LNCaP clone FGC (cell line): ENCODE measurements at places on chromosomes 13 and 19.

DNA sequence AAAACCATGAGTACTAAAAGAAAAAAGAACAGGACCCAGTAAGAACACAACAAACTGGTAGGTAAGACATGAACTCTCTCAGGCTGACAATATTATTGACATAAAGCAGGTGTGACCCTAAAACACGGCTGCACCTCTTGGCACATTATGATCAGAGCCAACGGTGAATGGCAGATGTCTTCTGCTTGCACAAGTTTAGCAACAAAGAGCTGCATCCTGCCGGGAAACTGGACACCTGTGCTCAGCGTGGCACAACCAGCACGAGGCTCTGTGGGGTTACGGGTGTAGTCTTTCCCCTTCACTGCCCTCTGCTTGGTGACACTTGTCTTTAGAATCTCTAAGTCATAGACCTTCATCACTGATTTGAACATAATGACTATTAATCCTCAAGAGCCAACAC is 97.9 kb downstream of the DOCK9 start:
- DNase-seq: no peak

GRCh38 chr13:65748227-65748626 is 1481.9 kb downstream of the PCDH9 start:
- no peak for DNase-seq

DNA sequence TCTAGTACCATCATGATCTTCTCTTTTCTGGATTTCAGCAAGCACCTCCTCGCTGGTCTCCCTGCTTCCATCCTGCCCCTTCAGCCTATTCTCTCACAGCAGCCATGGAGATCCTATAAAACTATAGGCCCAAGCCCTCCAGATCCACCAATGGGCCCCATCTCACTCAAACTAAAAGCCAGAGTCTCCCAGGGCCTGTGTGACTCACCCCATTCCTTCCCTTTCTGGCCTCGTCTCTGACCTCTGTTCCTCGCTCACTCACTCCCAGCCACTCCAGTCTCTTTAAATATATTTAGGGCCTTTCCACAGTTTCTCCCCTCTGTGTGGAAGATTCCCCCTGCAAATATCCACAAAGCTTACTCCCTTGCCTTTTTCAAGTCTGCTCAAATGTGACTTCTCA is 89.7 kb downstream of the HSPH1 start:
- DNase-seq: no peak

- no peak for DNase-seq
Measured at GRCh38 chr13:29532116-29532515, 63.4 kb downstream of the SLC7A1 start.

DNA sequence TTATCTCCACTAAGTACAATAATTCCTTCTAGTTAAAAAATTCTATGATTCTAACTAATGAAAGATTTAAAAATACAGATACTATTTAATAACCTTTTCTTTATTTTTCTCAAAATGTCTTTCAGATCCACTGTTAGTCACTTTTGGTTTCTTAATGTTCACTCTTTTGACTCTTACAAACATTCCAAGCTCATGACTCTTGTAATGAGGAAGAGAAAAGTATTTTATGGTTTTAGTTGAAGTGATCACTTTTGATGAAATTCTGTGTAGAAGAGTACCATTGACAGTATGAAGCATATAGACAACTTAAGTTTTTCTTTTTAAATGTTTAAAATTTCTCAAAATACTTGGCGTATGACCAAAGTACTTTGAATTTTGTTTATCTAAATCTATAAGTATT is 27.8 kb downstream of the COG3 start:
- no peak for DNase-seq

- no peak for DNase-seq
Measured at GRCh38 chr19:52227196-52227940, 37.5 kb downstream of the PPP2R1A start.

- no peak for DNase-seq
Measured at GRCh38 chr19:39497996-39498797, 550 bp upstream of the DLL3 start.

- DNase-seq: no peak
Measured at GRCh38 chr13:32150794-32151193, 119.2 kb downstream of the FRY start.

GRCh38 chr19:33133438-33134031 is 1.6 kb downstream of the WDR88 start:
- DNase-seq: peak; percentile 8

DNA sequence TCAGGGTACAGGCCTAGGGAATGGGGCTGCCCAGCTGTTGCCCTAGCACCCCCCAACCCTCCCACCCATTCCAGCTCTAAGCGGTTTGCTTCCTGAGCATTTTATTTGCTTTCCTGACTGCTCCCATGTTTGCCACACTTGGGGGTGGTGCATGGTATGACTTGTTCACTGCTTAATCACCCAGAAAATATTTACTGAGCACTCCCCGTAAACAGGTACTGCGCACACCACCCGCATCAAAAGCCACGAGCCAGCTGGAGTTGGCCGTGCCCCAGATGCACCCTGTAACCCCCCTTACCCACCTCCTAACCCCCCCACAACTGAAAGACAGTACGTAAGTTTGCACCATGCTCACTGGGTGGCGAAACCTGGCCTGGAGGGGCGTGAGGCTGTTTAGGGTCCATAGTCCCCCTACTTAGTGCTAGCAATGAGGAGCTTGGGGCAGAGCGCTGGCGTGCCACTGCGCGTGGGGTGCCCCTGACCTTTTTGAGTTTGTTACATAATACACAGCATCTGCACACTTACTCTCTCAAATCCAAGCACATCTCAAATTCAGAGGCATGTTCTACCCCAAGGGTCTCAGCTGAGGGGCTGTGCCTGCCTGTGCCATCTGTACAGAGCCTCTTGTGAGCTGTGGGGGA is 29.8 kb downstream of the DPF1 start:
- no peak for DNase-seq

DNA sequence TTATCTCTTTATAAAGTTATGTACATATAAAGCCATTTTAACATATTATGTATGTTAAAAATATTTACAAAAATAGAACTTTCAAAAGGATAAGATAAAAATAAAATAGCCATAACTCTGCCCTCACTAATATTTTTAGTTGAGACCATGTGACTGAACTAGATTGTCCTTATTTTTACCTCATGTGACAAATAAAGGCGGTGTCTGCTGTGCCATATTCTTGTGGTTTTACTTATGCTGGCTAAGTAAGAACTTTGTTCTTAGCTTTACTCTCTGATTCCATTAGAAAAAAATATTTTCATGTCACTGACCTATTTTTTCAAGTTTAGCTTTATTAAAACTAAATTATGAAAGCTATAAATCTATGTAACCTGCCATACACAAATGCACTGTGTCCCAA is 135.6 kb upstream of the TSC22D1 start:
- DNase-seq: no peak

GRCh38 chr13:74280795-74281490 is 146.7 kb upstream of the KLF12 start:
- DNase-seq: no peak

GRCh38 chr13:51818781-51819511 is 15.0 kb upstream of the DHRS12 start:
- DNase-seq: no peak

- no peak for DNase-seq
Measured at GRCh38 chr19:2033115-2033824, 17.8 kb upstream of the BTBD2 start.

DNA sequence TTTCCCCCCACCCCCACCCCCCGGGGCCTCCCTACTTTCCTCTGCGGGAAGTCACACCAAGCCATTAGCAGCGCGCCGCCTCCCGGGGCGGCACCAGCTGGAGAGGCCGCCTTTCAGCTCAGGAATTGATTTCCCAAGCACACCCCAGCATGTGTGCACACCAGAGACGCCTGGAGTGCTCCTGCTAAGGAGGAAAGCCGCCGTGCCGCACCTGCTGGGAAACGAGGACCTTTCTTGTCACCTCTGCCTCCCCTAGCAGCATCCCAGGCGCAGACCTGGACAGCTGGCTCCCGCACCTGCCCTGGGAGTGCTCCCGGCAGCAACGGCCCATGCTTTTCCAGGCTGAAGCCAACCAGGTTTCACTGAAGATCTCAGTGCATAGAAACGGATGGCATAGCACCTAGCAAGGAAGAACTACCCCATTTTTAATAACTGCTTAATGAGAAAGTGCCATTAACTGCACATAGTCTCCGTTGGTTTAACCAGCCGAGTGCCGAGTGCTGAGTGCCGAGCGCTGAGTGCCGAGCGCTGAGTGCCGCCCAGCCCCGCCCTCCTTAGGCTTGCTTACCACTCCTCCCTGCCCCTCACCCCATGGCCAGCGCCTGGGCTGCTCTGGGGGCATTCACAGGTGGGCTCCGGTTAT is 165.0 kb downstream of the USP12 start:
- no peak for DNase-seq

GRCh38 chr13:27868641-27869435 is 51.0 kb upstream of the PDX1 start:
- no peak for DNase-seq

DNA sequence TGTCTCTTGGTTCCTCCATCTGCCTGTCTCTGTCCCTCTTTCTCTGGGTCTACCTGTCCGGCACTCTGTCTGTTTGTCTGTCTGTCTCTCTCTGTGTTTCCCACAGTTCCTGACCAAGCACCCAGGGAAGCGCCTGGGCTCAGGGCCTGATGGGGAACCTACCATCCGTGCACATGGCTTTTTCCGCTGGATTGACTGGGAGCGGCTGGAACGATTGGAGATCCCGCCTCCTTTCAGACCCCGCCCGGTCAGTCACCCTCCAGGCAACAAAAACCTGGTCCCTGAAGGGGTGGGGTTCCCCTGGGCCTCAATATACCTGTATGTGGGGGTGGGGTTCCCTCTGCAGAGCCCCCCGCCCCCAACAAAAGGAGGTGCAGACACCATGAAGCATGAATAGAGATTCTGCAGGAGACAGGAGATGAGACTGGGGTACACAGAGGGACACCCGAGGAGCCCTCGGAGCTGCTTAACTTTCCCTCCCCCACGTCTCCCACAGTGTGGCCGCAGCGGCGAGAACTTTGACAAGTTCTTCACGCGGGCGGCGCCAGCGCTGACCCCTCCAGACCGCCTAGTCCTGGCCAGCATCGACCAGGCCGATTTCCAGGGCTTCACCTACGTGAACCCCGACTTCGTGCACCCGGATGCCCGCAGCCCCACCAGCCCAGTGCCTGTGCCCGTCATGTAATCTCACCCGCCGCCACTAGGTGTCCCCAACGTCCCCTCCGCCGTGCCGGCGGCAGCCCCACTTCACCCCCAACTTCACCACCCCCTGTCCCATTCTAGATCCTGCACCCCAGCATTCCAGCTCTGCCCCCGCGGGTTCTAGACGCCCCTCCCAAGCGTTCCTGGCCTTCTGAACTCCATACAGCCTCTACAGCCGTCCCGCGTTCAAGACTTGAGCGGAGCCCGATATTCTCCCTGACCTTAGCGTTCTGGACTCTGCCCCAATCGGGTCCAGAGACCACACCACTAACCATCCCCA is 2.6 kb upstream of the CACNG7 start:
- no peak for DNase-seq

- no peak for DNase-seq
Measured at GRCh38 chr19:13315495-13315894, 165.3 kb downstream of the IER2 start.

- DNase-seq: no peak
Measured at GRCh38 chr13:114142640-114143490, 10.4 kb upstream of the RASA3 start.

DNA sequence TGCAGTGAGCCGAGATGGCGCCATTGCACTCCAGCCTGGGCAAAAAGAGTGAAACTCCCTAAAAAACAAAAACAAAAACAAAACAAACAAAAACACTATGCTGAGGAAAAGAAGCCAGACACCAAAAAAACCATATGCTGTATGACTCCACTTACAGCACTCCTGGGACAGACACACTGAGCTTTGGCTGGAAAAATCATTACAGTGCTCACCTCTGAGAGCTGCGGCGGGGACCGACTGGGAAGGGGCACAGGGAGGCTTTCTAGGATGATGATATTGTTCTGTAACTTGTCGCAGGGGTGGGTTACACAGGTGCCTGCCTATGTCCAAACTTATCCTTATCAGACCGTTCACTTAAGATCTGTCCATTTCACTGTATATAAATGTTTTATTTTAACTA is 7.8 kb downstream of the PNMA8A start:
- DNase-seq: no peak

DNA sequence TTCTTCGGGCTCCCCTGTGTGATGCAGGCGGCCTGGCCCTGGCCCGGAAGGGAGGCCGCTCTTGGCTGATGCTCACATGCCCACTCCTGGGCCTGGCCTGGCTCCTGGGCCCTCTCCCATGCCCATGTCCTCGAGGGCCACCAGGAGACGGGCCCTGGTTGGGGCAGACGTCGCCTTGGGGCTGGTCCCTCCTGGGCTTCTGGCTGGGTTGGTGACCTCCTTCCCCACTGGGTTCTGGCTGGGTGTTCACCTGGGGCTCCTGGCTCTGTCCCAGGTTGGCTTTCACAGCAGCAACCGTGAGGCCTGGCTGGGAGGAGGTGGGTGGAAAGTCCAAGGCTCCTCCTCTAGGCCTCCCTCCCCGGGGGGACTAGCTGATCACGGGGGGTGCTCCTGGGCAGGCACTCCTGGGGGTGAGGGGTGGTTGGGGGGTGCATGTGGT is 15.5 kb upstream of the SLC7A10 start:
- no peak for DNase-seq

DNA sequence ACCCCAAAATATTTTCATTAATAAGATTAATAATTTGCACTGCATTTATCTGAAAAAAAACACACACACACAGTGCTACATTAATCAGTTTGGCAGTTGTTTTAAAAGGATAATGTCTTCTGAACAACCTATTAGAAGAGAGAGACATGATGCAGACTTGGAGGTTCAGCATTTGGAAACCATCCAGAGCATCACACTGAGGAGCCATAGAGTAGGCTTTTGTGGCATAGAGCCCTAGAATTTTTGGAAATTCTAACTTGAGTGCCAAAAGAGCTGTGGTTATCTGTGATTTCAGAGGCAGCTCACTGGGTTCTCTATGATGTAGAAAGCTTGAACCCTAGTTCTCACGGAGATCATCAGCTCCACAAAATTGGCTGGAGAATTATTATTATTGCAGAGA is 90.2 kb downstream of the RFC3 start:
- DNase-seq: no peak

- no peak for DNase-seq
Measured at GRCh38 chr19:756236-756635, 5.3 kb downstream of the MISP start.

- no peak for DNase-seq
Measured at GRCh38 chr13:74571811-74572210, 437.6 kb upstream of the KLF12 start.

- no peak for DNase-seq
Measured at GRCh38 chr19:10245189-10245939, 6.7 kb upstream of the MRPL4 start.

- no peak for DNase-seq
Measured at GRCh38 chr13:28001049-28001448, 12.6 kb upstream of the URAD start.
